Temporal lobe (tissue), 4 donors: ENCODE measurements at places on chromosomes 5 and 9. TPM values are rescaled to one million over a fixed set of nuclear protein-coding genes. Genes with fewer than 3 reads are reported as not detected.

The ADRB2 gene
- total RNA-seq, result 0.74 TPM

The MARVELD2 gene
- total RNA-seq, result 0.98 TPM

The PPP2R2B gene
- total RNA-seq, result 91.0 TPM

The LECT2 gene
- not detected for total RNA-seq

The BTNL3 gene
- total RNA-seq, result not detected

The SPATA31A3 gene
- not detected for total RNA-seq

The ANGPTL2 gene
- 3.7 TPM for total RNA-seq

The ARL14EPL gene
- not detected for total RNA-seq

The KIAA1958 gene
- 15.2 TPM for total RNA-seq

The ZBTB26 gene
- 12.5 TPM for total RNA-seq

The CCDC183 gene
- total RNA-seq, result 2.2 TPM

The HSPA4 gene
- total RNA-seq, result 105 TPM

The WNK2 gene
- 30.7 TPM for total RNA-seq

The SLC45A2 gene
- 0.49 TPM for total RNA-seq

The PCDHA9 gene
- total RNA-seq, result 12.3 TPM

The TAF1L gene
- 0.25 TPM for total RNA-seq

The PNPLA7 gene
- total RNA-seq, result 0.74 TPM

The LCN9 gene
- not detected for total RNA-seq

The PCDHGB5 gene
- total RNA-seq, result 16.2 TPM

The MED10 gene
- 14.5 TPM for total RNA-seq

The LAMC3 gene
- total RNA-seq, result 2.7 TPM

The PITX1 gene
- total RNA-seq, result 0.25 TPM

The SERINC5 gene
- 45.2 TPM for total RNA-seq

The TMC1 gene
- total RNA-seq, result 0.25 TPM

The PTGR1 gene
- total RNA-seq, result 10.6 TPM

The BNC2 gene
- total RNA-seq, result 1.7 TPM

The ACER2 gene
- 7.1 TPM for total RNA-seq
